ENCODE measurements at places on chromosomes 16 and 17. TPM values are rescaled to one million over a fixed set of nuclear protein-coding genes. Genes with fewer than 3 reads are reported as not detected.

The ZG16 gene
- not detected for total RNA-seq

The EVPLL gene
- total RNA-seq: not detected

The KCNG4 gene
- not detected for total RNA-seq

The BAHCC1 gene
- total RNA-seq: 5.1 TPM

The BEAN1 gene
- not detected for total RNA-seq

The ESRP2 gene
- 0.16 TPM for total RNA-seq

The FOXL1 gene
- 7.2 TPM for total RNA-seq

The VAT1L gene
- total RNA-seq: not detected

The KRTAP2-1 gene
- total RNA-seq: not detected

The TP53TG3 gene
- total RNA-seq: not detected

The PPP1R1B gene
- total RNA-seq: 6.3 TPM

The CLEC18B gene
- total RNA-seq: 0.47 TPM

The SLC12A3 gene
- not detected for total RNA-seq

The PERCC1 gene
- total RNA-seq: not detected

The GGT6 gene
- total RNA-seq: not detected

The ABCA10 gene
- 5.2 TPM for total RNA-seq

The OR3A3 gene
- not detected for total RNA-seq

The CACNG1 gene
- not detected for total RNA-seq

The PRSS8 gene
- total RNA-seq: 0.09 TPM

The CRHR1 gene
- total RNA-seq: not detected

The SPATA32 gene
- not detected for total RNA-seq

The AXIN2 gene
- total RNA-seq: 4.2 TPM

The NPIPA2 gene
- not detected for total RNA-seq

The HOXB7 gene
- 3.8 TPM for total RNA-seq

The DUS1L gene
- 34.8 TPM for total RNA-seq

The HS3ST4 gene
- not detected for total RNA-seq

The ABCA8 gene
- total RNA-seq: 78.8 TPM

The PABPN1L gene
- not detected for total RNA-seq

All from bronchial smooth muscle cell (primary cell).